ENCODE measurements at places on chromosomes 6 and 20.

DNA sequence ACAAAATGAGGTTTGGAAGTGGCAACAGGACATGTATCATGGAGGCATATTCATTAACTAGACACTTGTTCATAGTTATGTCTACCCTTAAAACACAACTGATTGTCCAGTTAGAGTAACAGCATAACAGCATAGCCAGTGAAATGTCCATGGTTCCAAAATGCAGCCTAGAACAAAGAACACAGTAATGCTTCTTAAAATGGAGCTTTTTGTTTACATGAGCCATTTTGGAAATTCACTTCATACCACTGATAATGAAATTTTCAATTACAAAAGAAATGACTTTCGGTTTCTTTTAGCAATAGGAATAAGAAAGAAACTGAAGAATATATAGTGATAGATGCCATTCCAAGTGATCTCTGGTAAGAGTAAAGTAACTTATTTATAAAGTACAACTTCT is 111.1 kb upstream of the DST start:
- DNase-seq = no peak

GRCh38 chr20:43836790-43837189 is 77.9 kb upstream of the TOX2 start:
- DNase-seq = no peak

DNA sequence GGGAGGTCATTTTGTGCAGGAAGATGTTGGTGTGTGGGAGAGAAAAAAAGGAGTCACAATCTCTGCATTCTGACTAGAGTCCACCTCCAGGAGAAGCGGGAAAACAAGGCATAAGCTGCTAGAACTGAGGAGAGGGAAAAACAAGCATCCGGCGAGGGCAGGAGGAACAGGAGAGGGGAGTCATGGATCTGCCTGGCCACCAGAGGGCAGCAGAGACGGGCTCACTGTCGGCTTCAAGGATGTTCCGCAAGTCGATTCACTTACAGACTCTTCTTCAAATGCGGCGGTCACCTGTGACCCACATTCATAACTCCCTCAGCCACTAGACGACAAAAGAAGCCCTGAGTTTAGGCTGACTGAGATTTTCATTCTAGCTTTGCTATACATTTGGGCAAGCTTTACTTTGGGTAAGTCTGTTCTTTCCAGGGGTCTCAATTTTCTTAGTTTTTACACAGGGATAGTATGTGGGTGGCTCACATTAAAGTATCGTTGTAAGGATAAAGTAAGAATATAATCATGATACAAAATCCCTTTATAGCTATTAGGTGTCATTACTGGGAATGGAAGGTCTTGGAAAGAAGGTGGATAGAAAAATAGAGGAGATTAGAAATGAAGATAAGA is 6.6 kb upstream of the BTNL2 start:
- DNase-seq = peak; percentile 82

DNA sequence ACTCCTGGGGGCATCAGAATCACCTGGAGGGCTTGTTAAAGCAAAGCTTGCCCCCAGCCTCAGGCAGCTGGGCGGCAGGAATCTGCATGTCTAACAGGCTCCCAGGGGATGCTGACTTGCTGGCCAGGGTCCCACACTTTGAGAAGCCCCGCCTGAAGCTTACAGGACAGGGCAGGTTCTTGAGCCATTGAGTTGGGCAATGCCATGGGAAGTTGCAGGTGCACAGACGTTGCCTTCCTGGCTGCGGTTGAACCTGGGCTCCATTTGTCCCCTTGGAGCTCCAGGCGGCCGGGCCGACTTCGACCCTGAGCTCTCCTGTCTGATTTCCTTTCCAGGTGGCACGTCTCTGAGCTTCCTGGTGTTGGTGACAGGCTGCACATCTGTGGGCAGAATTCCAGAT is 46.8 kb downstream of the SYNJ2 start:
- no peak for DNase-seq

- peak; percentile 8 for DNase-seq
Observed at GRCh38 chr20:1327827-1328679, 886 bp downstream of the SDCBP2 start.

GRCh38 chr6:7163661-7164071 is 55.9 kb downstream of the RREB1 start:
- no peak for DNase-seq
